Femur (tissue), 1 donor: ENCODE measurements at places on chromosomes 7 and 10.

DNA sequence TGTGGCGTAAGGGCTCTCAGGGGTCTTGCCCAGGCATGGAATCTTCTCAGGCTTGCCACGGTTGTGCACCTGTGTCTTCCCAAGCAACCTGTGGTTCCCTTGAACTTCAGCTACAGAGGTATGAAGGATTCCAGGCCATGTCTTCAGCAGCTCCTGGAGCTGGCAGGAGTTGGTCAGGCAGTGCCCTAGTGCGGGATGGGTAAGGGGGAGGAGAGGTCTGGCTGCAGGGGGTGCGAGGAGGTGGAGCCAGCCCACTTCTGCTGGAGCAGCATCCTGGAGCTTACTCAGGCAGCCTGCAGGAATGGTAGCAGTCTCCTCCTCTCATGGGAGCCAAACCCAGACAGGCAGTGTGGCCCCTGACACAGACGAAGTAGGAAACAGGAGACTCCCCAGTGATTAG, 3.8 kb upstream of the TRIL start:
- no peak for DNase-seq

GRCh38 chr10:97542169-97543024, 30.2 kb upstream of the ANKRD2 start:
- DNase-seq, result peak; percentile 92

DNA sequence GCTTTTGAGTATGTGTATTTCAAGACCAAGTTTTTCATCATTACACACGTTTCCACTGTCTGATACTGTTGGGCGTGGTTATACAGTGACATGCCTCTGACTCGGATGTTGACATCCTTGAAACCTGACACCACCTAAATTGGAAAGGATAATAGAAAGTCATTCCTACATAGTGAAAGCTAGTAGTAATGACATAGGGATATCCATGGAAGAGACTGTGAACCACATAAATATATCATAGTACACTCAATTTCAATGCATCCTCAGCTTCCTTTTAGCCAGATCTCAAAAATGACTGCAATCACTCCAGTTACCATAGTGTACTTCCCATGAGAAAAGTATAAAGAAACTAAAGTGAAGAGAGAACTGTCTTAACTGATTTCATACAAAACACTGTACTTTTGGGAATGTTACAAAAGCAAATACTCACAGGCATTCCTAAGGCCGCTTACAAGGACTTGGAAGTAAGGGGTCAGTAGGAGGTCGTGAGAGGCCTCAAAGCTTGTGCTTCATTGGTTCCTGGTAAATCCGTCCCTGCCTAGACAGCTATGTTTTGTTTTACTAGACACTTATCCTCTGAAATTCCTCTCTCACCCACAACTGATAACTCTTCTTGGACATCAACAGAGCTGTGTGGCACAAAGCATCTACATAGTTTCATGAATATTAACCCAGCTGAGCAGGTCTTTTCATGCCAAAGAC, 71.8 kb upstream of the VWDE start:
- DNase-seq, result no peak

GRCh38 chr10:130553826-130554225, 417.6 kb downstream of the GLRX3 start:
- DNase-seq, result no peak

GRCh38 chr7:5077740-5078139, 32.1 kb downstream of the RBAK start:
- DNase-seq, result no peak

DNA sequence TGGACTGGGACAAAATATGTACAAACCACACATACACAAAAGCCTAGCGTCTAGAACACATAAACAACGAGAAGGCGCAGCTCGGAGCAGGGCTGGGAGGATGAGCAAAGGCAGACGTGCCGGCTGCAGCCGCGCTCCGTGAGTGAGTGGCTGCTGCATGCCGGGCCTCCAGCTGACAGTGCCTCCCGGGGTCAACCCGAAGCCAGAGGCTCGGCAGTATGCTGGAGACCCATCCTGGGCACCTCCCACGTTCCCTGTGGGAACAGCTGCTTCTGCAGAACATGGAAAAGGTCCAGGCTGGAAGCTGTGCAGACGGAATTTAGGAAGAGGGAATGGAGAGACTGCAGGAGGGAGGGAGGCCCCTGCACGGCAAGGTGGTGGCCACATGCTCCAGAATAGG, 3.6 kb upstream of the GPR146 start:
- peak; percentile 80 for DNase-seq

DNA sequence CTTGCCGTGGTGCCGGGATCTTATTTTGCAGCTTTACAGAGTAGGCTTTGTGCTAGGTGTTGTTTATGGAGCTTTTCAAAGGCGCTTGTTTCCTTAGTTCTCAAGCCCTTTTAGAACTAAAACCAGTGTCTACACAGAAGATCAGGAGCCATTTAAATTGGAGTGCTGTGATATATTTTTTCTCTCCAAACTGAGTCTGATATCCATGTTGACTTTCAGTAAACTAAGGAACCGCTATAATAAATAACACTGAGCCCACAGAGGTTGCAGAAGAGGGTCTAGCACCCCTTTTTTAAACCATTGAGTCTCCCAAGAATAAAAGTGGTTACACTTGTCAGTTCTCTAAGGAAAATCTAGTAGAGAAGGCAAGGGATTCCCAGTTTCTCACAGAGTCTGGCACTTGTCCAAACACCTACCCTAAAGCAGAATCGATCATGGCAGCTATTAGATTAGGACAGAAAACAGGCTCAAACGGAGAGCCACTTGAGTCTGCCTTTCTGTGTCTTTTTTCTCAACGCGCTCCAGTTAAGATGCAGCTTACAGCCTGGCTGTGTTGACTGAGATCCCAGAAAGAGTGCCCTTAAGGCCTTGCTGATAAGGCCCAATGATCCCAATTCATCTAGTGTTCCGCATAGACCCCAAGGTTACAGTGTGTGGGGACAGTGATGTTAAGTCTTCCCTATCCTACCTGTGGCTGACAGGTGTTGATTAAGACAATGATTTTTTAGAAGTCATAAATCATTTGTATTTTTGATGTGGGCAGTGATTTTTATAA, 804 bp downstream of the TMEM106B start:
- DNase-seq, result peak; percentile 19

DNA sequence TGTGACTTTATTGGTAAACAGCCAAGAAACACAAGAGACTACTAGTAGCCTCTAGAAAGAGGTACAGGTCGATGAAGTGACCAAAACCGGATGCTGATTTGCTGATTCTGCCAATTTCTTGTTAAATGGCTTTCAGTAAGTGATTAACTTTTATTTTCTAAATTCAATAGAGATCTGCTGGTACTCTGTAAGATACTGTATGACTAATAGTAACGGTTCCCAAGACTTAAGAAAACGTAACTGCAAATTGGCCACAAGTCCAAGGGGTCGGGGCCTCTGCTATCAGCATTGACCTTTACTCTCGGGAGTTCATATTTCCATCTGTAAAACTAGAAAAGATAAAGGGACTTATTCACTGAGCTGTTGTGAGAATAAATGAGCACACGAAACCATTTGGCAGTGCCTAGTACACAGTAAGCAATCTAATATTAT, 1.4 kb downstream of the FAM3C start:
- no peak for DNase-seq

DNA sequence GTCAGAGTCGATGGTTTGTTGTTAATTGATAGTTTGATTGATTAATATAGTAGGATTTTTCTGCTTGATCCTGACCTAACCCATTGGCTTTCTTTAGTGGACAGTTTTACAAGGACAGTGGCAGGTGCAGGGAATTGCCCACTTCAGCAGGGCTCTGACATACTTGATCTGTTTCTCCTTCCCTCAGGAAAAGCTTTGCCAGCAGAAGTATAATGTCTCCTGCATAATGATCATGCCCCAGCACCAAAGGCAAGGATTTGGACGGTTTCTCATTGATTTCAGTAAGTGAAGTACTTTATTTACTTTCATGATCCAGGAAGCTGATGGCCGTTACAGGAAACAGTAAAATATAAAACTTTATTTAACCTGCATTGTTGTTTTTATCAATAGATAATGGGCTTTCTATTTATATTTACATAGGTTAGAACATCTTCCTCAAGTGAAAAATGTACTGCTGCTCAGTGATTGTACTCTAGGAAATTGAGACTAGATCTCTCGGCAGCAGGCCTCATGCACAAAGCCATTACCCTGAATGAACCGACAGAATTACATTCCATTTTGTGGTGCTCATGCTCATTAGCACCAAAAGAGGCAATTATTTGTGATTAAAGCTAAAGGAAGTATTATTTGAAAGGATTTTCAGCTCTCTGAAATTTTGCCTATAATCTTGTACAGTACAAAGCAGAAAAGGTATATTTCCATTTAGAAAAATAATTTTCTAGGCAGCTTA, 122.5 kb upstream of the SAMD8 start:
- no peak for DNase-seq

DNA sequence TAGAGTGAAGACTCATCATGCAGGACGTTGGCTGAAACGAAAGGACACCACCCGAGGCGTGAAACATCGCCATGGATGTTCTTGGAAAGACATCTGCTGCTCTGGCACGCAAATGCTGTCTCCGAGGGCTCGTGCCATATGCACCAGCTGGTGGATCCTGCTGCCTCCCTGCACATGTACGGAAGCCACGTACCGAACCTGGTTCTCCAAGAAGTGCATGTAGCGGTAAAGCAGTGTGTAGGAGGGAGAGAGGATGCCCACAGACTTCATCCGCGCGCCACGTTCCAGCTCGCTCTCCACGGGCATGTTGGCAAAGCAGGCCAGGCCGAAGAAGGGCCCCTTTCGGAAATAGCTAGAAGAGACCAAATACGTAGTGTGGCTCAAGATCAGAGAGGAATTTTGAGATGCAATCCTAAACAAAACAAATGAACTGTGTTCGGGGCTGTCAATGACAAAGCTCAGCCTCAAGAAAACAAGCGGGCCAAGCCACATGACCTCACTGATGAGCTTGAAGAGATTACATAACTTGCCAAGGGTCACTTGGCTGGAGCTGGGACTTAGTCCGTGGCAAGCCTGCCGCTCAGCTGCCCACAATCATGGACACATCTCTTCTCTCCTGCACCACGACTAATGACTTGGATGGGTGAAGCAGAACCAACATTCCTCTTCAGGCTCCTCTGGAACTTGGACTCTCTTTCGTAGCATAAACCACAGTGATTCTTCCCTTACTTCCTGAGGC, 16.5 kb downstream of the DENND11 start:
- DNase-seq, result peak; percentile 46

GRCh38 chr10:61733358-61733940, 70.7 kb downstream of the CABCOCO1 start:
- DNase-seq, result no peak

DNA sequence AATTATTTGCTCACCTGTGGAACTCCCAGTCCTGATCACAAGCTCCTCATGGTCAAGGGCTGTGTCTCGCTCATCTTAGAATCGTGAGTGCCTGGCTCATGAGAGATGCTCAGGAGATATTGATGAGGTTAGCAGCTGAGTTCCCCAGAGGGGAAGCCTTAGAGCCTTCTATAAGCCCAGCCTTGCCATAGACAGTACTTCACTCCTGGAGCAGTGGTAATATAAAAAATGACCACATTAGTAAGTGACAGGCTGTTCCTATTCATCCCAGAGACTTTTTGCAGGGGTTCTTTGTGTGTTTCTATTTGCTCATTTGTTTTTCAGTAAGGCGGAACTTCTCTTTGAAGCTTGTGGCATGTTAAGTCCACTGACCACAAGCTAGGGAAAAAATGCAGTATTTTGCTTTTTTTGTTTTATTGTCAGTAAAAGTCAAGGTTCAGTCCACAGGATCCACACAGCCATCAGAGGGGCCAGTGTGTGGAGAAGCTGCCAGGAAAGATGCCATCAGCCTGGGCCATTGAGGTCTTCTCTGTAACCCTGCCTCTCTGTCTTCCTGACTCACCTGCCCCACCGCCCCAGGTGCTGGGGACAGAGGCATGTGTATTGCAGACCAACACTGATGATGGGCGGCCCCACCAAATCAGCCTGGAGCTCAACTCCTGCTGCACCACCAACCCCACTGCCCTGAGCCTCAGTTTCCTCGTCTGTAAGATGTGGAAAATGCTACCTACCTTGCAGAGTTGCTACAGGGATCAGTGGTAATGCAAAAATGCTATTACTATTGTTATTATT, 36.4 kb upstream of the JCAD start:
- DNase-seq, result no peak

GRCh38 chr10:44380829-44381600, 3.9 kb downstream of the CXCL12 start:
- no peak for DNase-seq

GRCh38 chr10:86257683-86258082, 108.9 kb downstream of the GRID1 start:
- DNase-seq, result no peak

DNA sequence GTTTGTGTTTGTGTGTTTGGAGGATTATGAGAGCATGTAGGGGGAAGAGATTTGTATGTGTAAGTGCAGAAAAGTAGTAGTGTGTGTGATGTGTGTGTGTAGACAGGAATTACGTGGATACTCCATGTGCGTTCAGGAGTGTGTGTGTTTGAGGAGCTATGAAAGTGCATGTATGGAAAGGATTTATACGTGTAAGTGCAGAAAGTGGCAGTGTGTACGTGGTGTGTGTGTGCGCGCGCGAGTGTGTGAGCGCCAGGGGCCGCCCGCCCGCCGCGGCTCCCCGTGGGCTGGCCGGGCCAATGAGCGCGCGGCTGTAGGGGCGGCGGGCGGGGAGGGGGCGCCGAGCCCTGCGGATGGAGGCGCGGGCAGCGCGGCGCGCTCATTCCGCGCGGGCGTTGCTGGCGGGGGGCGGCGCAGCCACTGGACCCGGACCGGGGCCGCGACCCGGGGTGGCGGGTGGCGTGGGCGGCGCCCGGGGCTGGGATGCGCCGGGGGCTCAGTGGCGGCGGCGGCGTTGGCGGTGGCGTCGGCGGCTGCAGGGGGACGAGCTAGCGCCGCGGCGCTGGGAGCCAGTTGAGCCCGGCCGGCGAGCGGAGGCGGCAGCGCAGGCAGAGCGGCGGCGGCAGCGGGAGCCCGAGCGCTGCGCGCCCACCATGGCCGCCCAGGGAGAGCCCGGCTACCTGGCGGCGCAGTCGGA, at the start of gene BICC1:
BICC1 (plus strand) TSS at position 382 of the 697 bp plus-strand sequence; CDS start at position 654, 272 bp downstream.
- peak; percentile 86 for DNase-seq

DNA sequence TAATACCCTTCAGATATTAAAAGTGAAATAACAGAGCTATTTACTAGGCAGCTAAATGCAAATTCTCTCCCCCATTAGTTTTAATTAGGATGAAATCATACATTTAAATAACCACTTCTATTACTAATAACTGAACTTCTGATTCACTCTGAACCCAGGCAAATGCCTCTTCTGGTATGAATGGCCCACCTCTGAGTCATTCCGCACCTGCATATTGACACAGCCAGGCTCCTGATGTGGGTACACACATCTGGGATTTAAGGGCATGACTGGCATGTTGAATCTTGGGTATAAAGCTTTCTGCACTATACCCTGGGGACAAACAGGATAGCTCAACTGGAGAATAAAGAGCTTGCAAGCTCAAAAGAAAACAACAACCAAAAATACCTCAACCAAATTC, 140.9 kb downstream of the AUTS2 start:
- no peak for DNase-seq

DNA sequence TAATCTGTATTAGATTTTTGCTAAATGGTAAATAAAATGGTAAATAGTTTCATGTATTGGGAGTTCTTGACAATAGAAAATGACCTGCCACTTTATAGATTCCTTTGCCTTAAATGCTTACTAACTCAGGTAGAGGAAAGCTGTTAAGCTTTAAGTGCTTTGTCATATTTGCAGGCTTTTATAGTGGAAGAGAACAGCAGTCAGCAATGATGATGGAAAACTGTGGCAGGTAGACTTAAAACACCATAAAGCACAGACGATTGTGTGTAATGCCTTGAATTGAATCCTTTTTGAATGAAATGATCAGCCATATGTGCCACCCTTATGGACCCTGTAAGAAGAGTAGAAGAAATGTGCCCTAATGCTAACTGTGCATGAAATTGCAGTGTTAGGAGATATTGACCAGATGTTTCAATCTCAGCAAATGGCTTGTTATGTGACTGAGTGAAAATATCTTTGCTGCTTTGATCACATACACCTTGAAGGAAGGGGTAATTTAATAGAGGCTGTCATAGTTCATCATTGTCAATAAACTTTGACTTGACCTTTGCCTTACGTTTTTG, 230.4 kb downstream of the ADK start:
- no peak for DNase-seq
